ENCODE measurements at places on chromosomes 16 and 17. TPM values are rescaled to one million over a fixed set of nuclear protein-coding genes. Genes with fewer than 3 reads are reported as not detected.

GRCh38 chr17:58337600-58338453 lies 9.2 kb upstream of the TSPOAP1 start:
- no peak for DNase-seq

DNA sequence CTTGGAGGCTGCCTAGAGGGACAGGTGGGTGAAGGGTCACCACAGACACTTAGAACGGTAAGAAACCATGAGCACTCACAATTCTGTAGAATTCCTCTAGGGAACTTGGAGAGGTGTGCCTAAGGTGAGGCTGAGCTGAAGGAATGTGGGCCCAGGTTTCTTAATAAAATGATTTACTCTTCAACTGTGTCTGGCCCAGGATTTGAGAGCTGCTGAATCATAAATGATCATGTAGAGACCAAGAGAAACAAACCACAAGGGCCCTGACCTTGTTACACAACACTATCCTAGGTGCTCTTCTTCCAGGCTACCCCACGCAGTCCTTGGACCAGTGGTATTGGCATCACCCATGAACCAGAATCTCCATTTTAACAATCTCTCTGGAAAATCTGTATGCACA lies 27.7 kb downstream of the ZNF18 start:
- no peak for DNase-seq

Gene TBX21
- 0.11 TPM for total RNA-seq

Gene STAC2
- total RNA-seq = 0.32 TPM

Gene IL21R
- 0.53 TPM for total RNA-seq

DNA sequence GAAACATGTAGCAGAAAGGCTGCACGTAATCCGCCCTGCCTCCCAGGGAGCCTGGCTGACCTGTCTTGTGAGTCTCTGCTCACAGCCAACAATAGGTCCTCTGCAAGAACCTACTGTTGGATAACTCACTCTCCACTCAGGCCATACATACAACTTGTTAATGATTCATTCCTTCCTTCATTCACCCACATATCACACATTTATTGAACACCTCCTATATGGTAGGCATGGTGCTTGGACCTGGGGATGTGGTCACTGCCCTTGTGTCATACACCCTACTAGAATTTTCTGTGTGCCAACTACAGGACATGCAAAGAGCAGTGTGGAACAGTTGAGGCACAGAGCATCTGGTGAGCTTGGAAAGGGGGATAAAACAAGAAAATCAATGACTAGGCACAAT lies 28.1 kb upstream of the HNF1B start:
- DNase-seq = no peak
